Hypothalamus (tissue), 51 donors: ENCODE measurements at places on chromosomes 1 and 21.

- DNase-seq, result no peak
Measured at GRCh38 chr1:69693921-69694675, 126.4 kb downstream of the LRRC7 start.

- no peak for DNase-seq
Measured at GRCh38 chr1:188986745-188987417, 1490.8 kb downstream of the BRINP3 start.

- DNase-seq, result no peak
Measured at GRCh38 chr1:25556791-25557476, 13.5 kb downstream of the LDLRAP1 start.

GRCh38 chr1:213982289-213982671 lies 5.5 kb upstream of the PROX1 start:
- DNase-seq, result no peak

DNA sequence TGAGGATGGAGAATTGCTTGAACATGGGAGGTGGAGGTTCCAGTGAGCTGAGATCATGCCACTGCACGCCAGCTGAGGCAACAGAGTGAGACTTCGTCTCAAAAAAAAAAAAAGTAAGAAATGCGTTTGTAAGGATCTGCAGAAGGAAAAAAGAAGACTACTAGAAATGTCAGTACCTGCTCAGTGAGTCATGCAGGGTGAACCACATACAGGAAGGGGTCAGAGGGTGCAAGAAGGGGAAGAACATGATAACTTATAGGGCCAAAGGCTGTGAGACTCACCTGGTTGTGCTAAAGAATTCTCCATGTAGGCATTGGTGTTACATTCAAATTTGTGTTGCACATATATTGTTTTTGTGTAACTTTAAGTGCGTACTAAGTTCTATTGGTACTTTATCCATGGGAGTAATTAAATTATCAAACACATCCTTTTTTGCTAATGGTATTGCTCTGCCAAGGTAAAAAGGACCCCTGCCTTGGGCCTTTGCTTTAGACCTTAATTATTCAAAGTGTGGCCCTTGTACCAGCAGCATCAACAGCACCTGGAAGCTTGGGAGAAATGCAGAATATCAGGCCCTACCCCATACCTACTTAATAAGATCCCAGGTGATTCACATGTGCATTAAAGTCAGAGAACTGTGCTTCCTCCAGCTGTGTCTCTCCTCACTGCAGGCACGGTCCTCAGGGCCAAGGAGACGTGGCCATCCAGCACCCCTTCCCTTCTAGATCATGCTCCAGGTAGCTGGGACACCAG lies 96.4 kb upstream of the PPP2R5A start:
- DNase-seq, result no peak

GRCh38 chr21:34807146-34807880 lies 138.5 kb downstream of the CLIC6 start:
- DNase-seq, result no peak

DNA sequence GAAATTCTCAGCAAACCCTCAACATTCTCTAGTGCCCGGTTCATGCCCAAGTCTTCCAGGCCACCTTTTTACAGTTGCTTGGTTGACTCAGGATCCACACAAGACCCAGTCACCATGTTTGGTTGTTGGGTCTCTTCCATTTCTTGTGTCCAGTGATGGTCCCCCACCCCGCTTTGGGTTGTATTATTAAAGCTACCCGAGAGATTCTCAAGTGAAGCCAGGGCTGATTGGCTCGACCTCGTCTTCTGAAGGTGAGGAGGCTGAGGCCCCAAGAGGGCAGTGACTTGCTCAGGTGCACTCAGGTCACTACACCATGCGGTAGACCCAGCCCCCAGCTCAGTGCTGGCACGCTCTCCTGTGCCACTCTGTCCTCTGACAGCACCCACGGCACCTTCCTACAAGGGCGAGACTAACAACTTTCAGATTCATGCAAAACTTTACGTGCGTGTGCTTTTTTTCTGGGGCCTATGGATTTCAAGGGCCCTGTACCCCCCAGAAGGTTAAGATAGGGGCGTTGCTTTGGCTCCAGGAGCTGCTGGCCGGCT lies 50.3 kb downstream of the CAPN9 start:
- no peak for DNase-seq

DNA sequence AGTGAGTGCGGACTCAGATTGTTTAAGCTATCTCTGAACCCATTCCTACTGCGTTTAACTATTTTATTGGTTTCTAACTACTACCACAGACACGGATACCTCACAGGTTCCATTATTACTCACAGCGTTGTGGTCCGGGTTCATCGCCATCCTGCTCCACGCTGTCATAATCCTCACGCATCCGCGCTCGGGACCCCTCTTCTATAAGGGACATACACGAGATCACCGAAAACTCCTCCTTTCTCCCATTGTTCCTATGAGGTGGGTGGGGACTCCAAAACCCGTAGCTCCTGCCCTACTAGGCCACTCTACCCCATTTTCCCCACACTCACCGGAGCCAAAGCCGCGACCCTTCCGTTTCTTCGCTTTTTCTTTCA lies 610 bp downstream of the RBM8A start:
- DNase-seq, result no peak

- DNase-seq, result no peak
Measured at GRCh38 chr1:153364766-153365666, 7.4 kb downstream of the S100A9 start.

DNA sequence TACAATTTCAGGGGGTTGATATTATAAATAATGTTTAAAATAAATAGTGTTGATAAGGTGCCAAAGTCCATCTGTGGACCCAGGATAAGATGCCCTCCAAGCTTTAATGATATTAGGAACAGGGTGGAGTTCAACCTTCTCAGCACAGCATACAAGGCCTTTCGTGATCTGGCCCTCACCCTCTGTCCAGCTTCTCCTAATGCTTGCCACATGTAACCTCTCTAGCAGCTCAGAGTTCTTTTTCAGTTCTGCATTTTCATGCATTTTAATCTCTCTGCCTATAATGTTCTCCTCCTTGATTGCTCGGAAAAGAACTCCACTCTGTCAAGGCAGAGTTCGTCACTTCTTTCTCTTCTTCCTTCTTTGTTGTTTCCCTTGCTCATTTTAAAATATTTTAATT lies 21.4 kb upstream of the SMAP2 start:
- no peak for DNase-seq

DNA sequence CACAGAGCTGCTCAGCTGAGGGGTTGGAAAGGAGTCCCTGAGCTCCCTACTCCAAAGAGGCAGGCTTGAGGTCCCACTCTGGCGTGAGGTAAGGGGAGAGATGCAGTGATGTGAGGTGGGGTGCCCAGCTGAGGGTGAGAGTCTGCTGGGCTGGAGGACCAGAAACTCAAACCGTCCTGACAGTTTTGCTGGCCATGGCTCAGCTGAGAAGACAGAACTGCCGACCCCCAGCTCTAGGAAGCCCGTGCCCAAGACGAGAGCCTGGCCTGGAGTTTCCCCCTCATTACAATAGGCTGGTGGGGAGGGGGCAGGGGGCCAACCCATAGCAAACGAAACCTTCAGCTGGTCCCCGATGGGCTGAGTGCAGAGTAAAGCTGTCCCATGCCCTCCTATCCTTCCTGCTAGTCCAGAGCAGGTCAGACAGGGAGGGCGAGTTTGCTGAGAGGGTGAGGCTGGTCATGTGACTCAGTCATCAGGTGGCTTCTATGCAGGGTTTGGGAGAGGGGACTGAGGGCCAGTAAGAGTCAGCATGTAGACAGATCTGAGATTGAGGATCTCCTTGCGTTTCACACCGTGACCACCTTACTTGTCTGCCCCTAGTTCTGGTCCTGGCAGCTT lies 129.3 kb downstream of the PRDM2 start:
- DNase-seq, result no peak

DNA sequence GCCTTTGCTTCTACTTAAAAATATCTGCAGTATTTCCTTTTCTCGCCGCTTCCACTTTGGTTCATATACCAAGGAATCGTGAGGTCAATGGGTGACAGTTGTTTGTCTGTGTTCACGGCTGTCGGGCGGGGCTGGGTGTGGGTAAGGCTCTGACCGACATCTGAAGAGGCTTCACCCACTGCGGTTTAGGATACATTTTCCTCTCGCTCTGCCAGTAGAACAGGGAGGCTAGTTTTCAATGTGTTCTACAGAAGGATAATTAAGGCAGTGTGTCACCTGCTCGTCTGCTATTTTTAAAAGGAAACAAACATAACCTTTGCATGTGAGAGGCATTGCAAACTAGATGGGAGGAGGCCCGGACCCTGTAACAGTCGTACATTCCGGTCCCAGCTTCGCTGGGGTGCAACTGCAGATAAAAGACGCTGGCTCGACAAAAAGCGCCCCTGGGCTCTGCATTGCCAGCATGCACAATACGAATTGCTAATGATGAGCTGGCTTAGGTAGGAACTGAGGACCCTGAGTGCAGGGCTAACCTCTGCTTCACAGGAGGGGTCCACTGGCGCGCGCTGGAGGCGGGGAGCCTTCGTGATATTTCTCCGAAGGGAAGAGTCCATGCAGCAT lies 8.5 kb upstream of the ERG start:
- DNase-seq, result no peak

DNA sequence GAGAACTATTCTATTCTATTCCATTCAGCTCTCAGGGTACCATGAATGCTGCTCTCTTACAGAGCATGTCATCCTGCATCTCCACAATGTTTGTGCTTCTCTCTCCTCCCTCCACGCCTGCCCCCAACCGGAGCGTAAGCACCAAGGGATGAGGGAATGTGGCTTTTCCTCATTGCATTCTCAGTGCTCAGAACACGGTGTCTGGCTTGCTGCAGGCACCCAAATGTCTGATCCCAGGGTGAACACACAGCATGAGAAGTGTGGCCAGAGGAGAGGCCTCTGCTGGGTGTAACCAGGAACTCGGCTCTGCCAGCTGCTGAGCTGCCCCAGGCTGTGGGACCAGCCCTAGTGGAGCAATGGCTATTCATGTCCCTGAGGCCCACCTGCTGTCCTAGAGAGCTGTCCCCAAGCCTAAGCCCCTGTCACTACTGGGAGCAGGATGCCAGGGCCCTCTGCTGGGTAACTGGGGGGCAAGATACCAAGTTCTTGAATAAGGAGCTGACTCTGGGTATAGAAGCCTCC lies 38.3 kb downstream of the OLFML2B start:
- DNase-seq, result no peak

DNA sequence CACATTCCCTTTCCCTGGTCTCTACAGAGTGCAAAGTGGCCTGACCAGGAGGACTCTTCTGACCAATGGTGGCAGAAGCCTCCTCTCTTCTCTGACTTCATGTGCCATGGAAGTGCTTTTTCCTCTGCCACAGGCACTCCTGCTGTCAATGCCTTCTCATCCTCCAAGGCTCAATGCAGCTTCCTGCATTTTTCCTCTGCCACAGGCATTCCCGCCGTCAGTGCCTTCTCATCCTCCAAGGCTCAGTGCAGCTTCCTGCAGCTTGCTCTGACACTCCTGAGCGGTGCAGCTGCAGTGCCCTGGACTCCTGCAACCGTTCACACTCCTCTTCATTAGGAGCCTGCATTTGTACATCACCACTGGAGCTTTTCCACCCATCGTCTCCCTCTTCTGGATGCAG lies 4.7 kb upstream of the ADARB1 start:
- no peak for DNase-seq
